GM10248 (cell line): ENCODE measurements at places on chromosomes 11 and 22.

DNA sequence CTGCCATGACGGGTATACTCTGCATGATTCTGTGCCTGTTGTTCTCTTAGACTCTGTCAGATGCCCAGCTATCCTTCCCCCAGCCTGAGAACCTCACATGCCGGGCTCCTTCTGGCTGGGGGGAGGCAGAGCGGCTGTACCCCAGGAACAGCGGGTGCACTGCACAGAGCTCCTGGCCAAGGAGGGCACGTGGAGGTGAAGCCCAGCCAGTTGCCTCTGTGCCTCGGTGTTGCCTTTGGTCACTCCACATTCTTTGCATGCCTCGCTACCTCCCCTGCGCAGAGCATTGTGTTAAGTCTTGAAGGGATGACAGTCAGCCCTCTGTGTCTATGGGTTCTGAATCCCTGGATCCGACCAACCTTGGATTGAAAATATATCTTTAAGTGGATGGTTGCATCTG, 77.7 kb downstream of the FEZ1 start:
- no peak for DNase-seq

- DNase-seq, result no peak
These were observed 26.5 kb downstream of the RPL27A start for GRCh38 chr11:8709002-8709672.

- no peak for DNase-seq
These were observed 468.9 kb downstream of the NTM start for GRCh38 chr11:131839326-131839725.

DNA sequence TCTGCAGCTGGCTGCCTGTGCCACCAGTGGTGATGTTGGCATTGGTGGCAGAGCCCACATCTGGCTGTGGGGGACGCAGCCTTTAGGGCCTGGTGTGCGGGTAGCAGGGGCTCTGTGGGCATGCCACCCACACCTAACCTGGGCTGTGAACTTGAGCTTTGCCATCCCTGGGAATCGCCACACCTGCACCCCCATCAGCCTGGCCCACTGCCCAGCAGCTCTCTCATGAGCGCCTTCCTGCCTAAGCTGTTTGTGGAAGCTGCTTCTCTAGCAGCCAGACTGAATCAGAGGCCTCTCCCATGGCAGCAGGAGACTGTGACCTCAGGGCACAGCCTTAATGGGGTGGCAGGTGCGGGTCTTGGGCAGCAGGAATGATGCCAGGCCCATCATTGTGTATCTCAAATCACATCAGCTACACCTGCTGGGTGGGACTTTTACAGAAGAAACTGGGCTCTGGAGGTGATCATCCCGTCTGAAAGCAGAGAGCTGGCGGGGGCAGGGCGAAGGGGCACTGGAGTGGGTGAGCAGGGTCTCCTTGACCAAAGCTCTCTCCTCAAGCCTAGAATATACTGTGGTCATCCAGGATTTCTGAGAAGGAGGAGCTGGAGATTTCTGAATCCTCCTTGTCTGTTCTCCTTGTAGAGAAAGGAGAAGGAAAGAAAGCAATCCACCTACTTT, 17.8 kb upstream of the CARS1 start:
- DNase-seq, result no peak
